ENCODE measurements at places on chromosomes 5 and 9. TPM values are rescaled to one million over a fixed set of nuclear protein-coding genes. Genes with fewer than 3 reads are reported as not detected.

SLC36A3 gene
- not detected for total RNA-seq

MEGF10 gene
- not detected for total RNA-seq

KIF20A gene
- 70.9 TPM for total RNA-seq

SLC34A1 gene
- 0.27 TPM for total RNA-seq

SPINK13 gene
- total RNA-seq: not detected

BHMT2 gene
- total RNA-seq: not detected

PROB1 gene
- total RNA-seq: 3.4 TPM

PCDHGA6 gene
- not detected for total RNA-seq

B4GALT1 gene
- total RNA-seq: 38.8 TPM

IFNB1 gene
- total RNA-seq: not detected

FAM114A2 gene
- 22.7 TPM for total RNA-seq

C5orf52 gene
- not detected for total RNA-seq

PAX5 gene
- total RNA-seq: 0.10 TPM

TAS2R1 gene
- not detected for total RNA-seq

CHSY3 gene
- total RNA-seq: not detected

TRIM36 gene
- not detected for total RNA-seq

DDX4 gene
- 0.50 TPM for total RNA-seq

BASP1 gene
- total RNA-seq: 0.15 TPM

CATSPER3 gene
- 1.2 TPM for total RNA-seq

PCDHGB7 gene
- 0.07 TPM for total RNA-seq

MSANTD3 gene
- total RNA-seq: 13.4 TPM

CNTNAP3B gene
- not detected for total RNA-seq

SGTB gene
- total RNA-seq: 20.1 TPM

EXD3 gene
- 10.3 TPM for total RNA-seq

APBB3 gene
- 28.5 TPM for total RNA-seq

EPB41L4A gene
- total RNA-seq: 1.2 TPM

FAXDC2 gene
- not detected for total RNA-seq

ANKH gene
- total RNA-seq: 69.3 TPM

GLDC gene
- 0.50 TPM for total RNA-seq

C8G gene
- total RNA-seq: 0.85 TPM

RNF183 gene
- not detected for total RNA-seq

IL4 gene
- not detected for total RNA-seq

CDH6 gene
- total RNA-seq: not detected

RANBP3L gene
- total RNA-seq: not detected

TTC16 gene
- 1.6 TPM for total RNA-seq

AIF1L gene
- total RNA-seq: 1.4 TPM

SLC22A5 gene
- 3.6 TPM for total RNA-seq

PKD2L2 gene
- not detected for total RNA-seq

PCDHA8 gene
- not detected for total RNA-seq

FSD1L gene
- 8.1 TPM for total RNA-seq

PHYHD1 gene
- 2.2 TPM for total RNA-seq

GEMIN5 gene
- total RNA-seq: 17.8 TPM

TAF1L gene
- total RNA-seq: not detected

SLC1A1 gene
- total RNA-seq: not detected

SCGB3A2 gene
- total RNA-seq: not detected

CYFIP2 gene
- 452 TPM for total RNA-seq

APBA1 gene
- 2.3 TPM for total RNA-seq

PCDHGA5 gene
- 0.05 TPM for total RNA-seq

SNCB gene
- total RNA-seq: not detected

LCN1 gene
- not detected for total RNA-seq

PCDHB4 gene
- total RNA-seq: not detected

SCAI gene
- total RNA-seq: 12.5 TPM

Measured in activated CD4-positive, alpha-beta T cell treated with anti-CD3 and anti-CD28 coated beads, Interleukin-2, amount 10 ng/mL, durations not matched to agents 7 days and 5 days (primary cell).